ENCODE measurements at places on chromosomes 3 and 15. TPM values are rescaled to one million over a fixed set of nuclear protein-coding genes. Genes with fewer than 3 reads are reported as not detected.

The PLA1A gene
- total RNA-seq, result not detected

The MORC1 gene
- total RNA-seq, result not detected

The BOC gene
- 6.0 TPM for total RNA-seq

The KLHL40 gene
- total RNA-seq, result not detected

The SCAPER gene
- 6.9 TPM for total RNA-seq

The LRRC31 gene
- total RNA-seq, result not detected

The PPM1L gene
- total RNA-seq, result 17.3 TPM

The ISG20 gene
- total RNA-seq, result 2.9 TPM

The CFAP100 gene
- total RNA-seq, result not detected

The GPR160 gene
- total RNA-seq, result 16.7 TPM

The ITIH1 gene
- not detected for total RNA-seq

The ITGA11 gene
- total RNA-seq, result 0.06 TPM

The PAQR5 gene
- 8.7 TPM for total RNA-seq

The ACAD11 gene
- total RNA-seq, result 11.0 TPM

- H3K4me3 ChIP-seq, result no peak overlapping the region
- H3K36me3 ChIP-seq, result no peaks in the 10 kb centered on the region
- no peaks in the 10 kb centered on the region for H3K27me3 ChIP-seq
- DNase-seq, result no peak
- H3K4me1 ChIP-seq, result no peaks in the 10 kb centered on the region
Observed at GRCh38 chr3:196604548-196604947, 34.9 kb upstream of the NRROS start.

GRCh38 chr3:188146219-188146618 is 7.7 kb upstream of the LPP start:
- H3K27ac ChIP-seq, result no peak overlapping the region
- no peak for DNase-seq
- no peaks in the 10 kb centered on the region for H3K27me3 ChIP-seq

DNA sequence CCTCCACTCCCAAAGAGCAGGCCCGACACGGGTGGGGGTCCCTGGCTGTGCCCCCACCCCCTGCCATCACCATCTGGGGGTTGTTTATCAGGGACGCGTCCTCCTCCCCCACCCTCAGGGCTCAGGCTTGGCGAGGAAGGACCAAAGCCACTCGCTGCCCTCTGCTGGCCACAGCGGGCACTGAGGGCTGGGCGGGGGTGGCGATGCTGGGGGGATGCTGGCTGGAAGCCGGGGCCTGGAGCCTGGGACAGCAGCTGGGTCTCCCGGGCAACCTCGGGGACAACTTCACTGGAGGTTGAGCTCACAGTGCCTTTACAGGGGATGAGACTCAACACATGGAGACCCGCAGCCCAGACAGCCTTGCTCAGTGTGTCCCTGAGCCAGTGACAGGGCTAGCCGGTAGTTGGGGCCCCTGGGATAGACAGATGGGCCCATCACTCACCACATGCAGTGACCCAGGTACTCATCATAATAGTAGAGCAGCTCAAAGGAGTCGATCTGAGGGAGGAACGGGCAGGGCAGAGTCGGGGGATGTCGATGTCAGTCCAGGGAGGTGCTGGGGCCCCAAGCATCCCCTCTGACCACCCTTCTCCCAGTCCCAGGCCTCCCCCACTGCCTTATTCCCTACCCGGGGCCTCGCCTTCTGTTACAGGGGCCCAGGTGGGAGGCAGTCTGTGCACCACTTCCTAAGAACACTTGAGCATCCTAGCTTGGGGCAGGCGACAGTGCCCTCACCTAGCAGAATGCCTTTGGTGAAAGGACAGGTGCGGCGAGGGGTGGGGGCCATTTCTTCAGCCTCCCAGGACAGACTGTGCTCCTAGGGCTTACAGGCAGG is 5.9 kb upstream of the CALML4 start:
- peak overlapping the region; percentile 27 for H3K27ac ChIP-seq
- peak; percentile 96 for DNase-seq
- H3K36me3 ChIP-seq, result no peaks in the 10 kb centered on the region
- H3K27me3 ChIP-seq, result no peaks in the 10 kb centered on the region

- no peak overlapping the region for H3K4me3 ChIP-seq
- H3K27me3 ChIP-seq, result no peaks in the 10 kb centered on the region
- no peaks in the 10 kb centered on the region for H3K36me3 ChIP-seq
- H3K27ac ChIP-seq, result no peak overlapping the region
- DNase-seq, result no peak
Observed at GRCh38 chr3:183185696-183186095, 23.2 kb upstream of the LAMP3 start.

- no peaks in the 10 kb centered on the region for H3K4me1 ChIP-seq
- H3K36me3 ChIP-seq, result no peaks in the 10 kb centered on the region
- H3K27ac ChIP-seq, result no peak overlapping the region
- no peak for DNase-seq
Observed at GRCh38 chr3:161567577-161568361, 71.2 kb downstream of the OTOL1 start.

DNA sequence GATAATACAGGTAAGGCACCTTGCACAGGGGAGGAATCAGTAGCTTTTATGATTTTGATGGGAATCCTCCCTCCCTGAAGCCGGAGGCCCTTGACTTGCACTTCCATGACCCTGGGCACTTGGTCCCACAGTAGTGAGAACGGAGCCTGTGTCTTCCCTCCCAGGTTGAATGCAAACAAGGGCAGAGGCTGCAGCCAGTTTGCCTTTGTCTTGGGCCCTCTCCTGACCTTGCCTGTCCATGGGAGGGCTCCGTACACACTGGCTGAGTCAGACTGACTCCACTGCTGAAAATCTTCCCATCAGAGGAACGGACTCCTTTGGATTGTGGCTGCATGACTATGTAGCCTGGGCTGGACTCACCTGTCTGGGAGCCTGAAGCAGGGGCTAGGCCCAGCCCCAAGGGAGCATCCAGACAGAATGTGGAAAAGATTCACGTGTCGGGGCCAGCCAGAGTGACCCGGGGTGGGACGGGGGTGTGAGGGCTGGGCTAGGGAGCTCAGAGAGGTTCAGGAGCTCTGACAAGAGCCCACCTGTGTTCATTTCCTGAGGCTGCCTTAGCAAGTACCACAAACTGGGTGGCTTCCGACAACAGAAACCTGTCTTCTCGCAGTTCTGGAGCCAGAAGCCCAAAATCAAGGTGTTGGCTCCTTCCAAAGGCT is 9.5 kb downstream of the TBC1D21 start:
- H3K4me1 ChIP-seq, result no peaks in the 10 kb centered on the region
- DNase-seq, result no peak
- H3K27me3 ChIP-seq, result no peaks in the 10 kb centered on the region
- H3K4me3 ChIP-seq, result no peak overlapping the region

GRCh38 chr15:91307601-91308000 is 207.5 kb downstream of the SV2B start:
- no peak for DNase-seq
- no peak overlapping the region for H3K27ac ChIP-seq
- H3K4me3 ChIP-seq, result no peak overlapping the region
- no peaks in the 10 kb centered on the region for H3K4me1 ChIP-seq
- no peaks in the 10 kb centered on the region for H3K36me3 ChIP-seq
- 0 out of 2 replicates have a peak, but pooled peaks cover 2% of the 10 kb centered on the region for H3K27me3 ChIP-seq

DNA sequence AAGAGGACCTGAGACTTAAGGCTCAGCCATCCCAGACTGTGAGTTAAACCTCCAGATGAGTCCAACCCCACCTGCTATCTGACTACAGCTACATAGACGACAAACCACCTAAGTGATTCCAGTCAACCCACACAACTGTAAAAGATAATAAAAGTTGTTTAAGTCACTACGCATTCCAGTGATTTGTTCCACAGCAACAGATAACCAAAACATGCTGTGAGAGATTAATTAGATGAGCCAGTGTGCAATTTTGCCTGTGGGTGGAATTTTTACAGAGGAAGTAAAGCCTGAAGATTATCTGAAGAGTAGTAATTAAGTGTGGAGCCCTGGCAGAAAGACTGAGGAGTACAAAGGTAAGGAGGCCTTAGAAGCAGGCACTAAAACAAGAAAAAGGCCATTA is 5.4 kb downstream of the BTBD1 start:
- H3K4me1 ChIP-seq, result peaks cover 21% of the 10 kb centered on the region
- H3K36me3 ChIP-seq, result no peaks in the 10 kb centered on the region

DNA sequence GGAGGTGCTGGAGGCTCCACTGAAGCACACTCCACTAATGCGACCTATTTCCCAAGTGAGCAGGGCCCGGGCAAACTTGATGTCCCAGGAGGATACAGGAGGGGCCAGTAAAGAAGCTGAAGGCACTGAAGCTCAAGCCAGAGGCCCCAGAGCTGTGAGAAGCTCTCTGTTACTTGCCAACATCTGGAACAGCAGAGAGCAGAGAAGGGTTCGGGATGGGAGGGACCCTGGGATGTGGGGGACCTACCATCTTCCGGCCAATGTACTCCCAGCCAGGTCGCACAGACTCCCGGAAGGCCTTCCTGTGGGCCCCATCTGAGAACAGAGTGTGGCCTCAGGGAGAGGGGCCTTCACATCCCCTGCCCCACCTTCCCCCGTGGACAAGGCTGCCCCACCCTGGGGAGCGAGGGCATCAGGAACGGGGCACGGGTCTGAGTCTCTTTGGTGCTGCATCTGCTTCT is 3.1 kb downstream of the HHATL start:
- H3K27ac ChIP-seq, result no peak overlapping the region
- no peak overlapping the region for H3K4me3 ChIP-seq
- no peaks in the 10 kb centered on the region for H3K36me3 ChIP-seq
- DNase-seq, result peak; percentile 42
- no peaks in the 10 kb centered on the region for H3K4me1 ChIP-seq

- no peaks in the 10 kb centered on the region for H3K36me3 ChIP-seq
- no peak overlapping the region for H3K27ac ChIP-seq
- no peaks in the 10 kb centered on the region for H3K4me1 ChIP-seq
- DNase-seq, result no peak
- no peaks in the 10 kb centered on the region for H3K27me3 ChIP-seq
Observed at GRCh38 chr3:124557433-124558232, 172.6 kb upstream of the UMPS start.

GRCh38 chr3:139602003-139602402 is 62.5 kb upstream of the RBP1 start:
- no peak overlapping the region for H3K4me3 ChIP-seq
- H3K4me1 ChIP-seq, result no peaks in the 10 kb centered on the region
- no peaks in the 10 kb centered on the region for H3K36me3 ChIP-seq
- no peak overlapping the region for H3K27ac ChIP-seq
- H3K27me3 ChIP-seq, result no peaks in the 10 kb centered on the region
- DNase-seq, result no peak

DNA sequence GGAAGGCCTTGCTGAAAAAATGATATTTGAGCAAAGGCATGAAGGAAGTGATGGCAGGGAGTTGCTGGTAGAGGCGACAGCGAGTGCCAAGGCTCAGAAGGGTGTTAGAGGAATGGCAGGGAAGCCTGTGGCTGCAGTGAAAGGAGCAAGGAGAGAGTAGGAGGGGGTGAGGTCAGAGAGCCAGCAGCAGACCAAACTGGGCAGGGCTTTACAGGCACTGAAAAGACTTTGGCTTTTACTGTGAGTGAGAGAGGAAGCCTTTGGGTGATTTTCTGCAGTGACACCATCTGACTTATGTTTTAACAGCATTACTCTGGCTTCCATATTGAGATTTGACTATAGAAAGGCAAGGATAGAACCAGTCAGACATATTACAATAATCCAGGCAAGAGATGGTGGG is 11.4 kb downstream of the TICRR start:
- H3K27me3 ChIP-seq, result no peaks in the 10 kb centered on the region
- H3K27ac ChIP-seq, result no peak overlapping the region
- no peak overlapping the region for H3K4me3 ChIP-seq
- DNase-seq, result no peak
- no peaks in the 10 kb centered on the region for H3K4me1 ChIP-seq
- H3K36me3 ChIP-seq, result peaks cover 41% of the 10 kb centered on the region

DNA sequence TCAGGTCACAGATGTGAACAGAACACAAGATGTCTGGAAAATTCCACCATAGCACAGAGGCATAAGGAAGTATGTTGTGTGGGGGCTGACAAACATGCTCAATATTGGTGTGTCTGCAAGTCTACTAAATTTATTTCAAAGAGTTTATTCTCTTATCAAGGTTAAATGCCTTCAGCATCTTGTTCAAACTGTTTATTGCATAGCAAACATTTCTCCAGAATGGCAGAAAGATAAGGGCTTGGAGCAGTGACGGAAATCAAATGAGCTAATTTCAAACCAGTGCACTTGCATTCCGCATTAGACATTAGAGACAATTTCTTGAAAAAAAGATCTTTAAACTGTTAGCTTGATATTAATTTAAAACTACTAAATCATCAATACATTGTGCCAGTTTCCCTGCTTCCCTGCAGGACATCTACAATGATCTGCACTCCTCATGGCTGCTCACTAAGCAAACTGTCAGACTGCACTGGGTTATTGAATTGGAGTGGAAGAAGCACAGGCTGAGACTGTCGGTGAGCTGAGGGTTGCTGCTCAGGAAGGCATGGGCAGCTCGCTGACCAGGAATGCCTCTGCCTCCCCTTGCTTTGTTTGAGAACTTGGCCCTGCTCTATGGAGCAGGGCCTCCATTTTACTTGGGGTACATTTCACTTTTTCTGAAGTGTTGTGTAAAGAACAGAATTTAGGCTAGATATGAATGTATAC is 89.4 kb downstream of the KCNAB1 start:
- no peaks in the 10 kb centered on the region for H3K27me3 ChIP-seq
- no peak for DNase-seq
- H3K36me3 ChIP-seq, result no peaks in the 10 kb centered on the region
- H3K4me1 ChIP-seq, result no peaks in the 10 kb centered on the region
- H3K27ac ChIP-seq, result no peak overlapping the region

DNA sequence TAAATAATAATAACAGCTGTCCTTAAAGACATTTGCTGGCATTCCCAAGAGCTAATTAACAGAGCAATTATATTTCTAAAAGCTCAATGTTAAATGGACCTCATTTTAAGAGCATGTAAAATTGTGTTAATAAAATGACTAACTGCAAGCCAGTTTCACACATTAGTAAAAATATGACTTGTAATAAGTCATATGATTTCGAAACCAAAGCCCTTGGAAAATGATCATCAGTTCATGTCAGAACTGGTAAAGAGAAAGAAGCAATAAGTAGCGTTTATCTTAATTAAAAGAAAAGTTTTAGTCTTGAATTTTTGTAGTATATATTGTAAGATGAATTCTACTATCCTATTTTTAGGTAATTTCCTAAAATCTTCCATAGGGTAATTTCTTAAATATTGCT is 310.7 kb downstream of the CNTN3 start:
- H3K4me1 ChIP-seq, result no peaks in the 10 kb centered on the region
- no peak for DNase-seq

Measured in H1 (cell line).